Sigmoid colon (tissue), 7 donors: ENCODE measurements at places on chromosomes 5 and 9. TPM values are rescaled to one million over a fixed set of nuclear protein-coding genes. Genes with fewer than 3 reads are reported as not detected.

DNA sequence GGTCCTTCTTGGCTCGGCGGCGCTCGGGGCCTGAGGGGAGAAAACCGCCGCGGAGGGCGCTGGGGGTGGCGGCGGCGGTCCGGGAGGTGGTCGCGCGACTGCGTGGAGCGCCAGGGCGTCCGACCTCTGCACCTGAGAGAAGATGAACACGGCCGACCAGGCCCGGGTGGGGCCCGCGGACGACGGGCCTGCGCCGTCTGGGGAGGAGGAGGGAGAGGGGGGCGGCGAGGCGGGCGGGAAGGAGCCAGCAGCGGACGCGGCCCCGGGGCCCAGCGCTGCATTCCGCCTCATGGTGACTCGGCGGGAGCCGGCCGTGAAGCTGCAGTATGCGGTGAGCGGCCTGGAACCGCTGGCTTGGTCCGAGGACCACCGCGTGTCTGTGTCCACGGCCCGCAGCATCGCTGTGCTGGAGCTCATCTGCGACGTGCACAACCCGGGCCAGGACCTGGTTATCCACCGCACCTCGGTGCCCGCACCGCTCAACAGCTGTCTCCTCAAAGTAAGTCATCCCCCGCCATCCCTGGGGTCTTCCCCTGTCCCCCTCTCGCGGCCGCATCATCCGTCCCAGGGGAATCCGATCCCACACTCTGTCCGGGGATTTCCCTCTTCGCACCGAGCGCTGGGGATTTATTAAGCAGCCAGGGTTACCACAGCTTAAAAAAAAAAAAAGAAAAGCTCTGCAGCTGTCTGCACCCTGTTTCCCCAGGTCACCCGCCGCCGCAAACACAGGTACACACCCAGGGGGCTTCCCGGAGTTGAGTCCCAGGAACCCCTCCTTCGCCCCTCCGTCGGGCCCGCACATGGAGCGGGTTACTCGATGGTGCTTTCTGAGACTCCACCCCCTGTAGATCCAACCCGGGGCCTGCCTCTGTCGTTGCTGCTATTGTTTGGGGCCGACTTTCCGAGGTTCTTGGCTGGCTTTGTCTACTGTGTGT, at the start of gene GTF3C4:
Gene GTF3C4 (plus strand): TSS at position 8 of the 935 bp plus-strand sequence. CDS start 135 bp downstream, at position 143.
- peak within 1 kb of the TSS; percentile 81 for H3K4me3 ChIP-seq
- H3K4me1 ChIP-seq = peaks cover 44% of the 10 kb centered on the region
- no peaks in the 10 kb centered on the region for H3K27me3 ChIP-seq

Gene SPEF2
- 2.6 TPM for total RNA-seq

Gene FAM163B
- not detected for total RNA-seq

Gene MAST4
- 30.7 TPM for total RNA-seq

- no peaks in the 10 kb centered on the region for H3K36me3 ChIP-seq
- no peaks in the 10 kb centered on the region for H3K4me1 ChIP-seq
- no peak overlapping the region for H3K4me3 ChIP-seq
- no peak for DNase-seq
Measured at GRCh38 chr5:76475936-76476335, 72.9 kb downstream of the IQGAP2 start.

GRCh38 chr5:159187719-159188118, 21.6 kb downstream of the RNF145 start:
- H3K4me1 ChIP-seq = peaks cover 41% of the 10 kb centered on the region
- no peaks in the 10 kb centered on the region for H3K36me3 ChIP-seq
- no peak overlapping the region for H3K27ac ChIP-seq
- no peaks in the 10 kb centered on the region for H3K27me3 ChIP-seq
- no peak overlapping the region for H3K4me3 ChIP-seq
- no peak for DNase-seq

Gene FOXD4L5
- total RNA-seq = not detected

Gene CXCL14
- 16.1 TPM for total RNA-seq

GRCh38 chr5:162067655-162068411, at the start of gene GABRG2:
Gene GABRG2 (plus strand): TSS chr5:162067773. CDS start chr5:162068000, 227 bp downstream.
- H3K4me1 ChIP-seq = no peaks in the 10 kb centered on the region
- no peak for DNase-seq
- no peak within 1 kb of the TSS for H3K27ac ChIP-seq
- no peak within 1 kb of the TSS for H3K4me3 ChIP-seq
- H3K27me3 ChIP-seq = peaks cover 14% of the 10 kb centered on the region
- H3K36me3 ChIP-seq = no peaks in the 10 kb centered on the region

DNA sequence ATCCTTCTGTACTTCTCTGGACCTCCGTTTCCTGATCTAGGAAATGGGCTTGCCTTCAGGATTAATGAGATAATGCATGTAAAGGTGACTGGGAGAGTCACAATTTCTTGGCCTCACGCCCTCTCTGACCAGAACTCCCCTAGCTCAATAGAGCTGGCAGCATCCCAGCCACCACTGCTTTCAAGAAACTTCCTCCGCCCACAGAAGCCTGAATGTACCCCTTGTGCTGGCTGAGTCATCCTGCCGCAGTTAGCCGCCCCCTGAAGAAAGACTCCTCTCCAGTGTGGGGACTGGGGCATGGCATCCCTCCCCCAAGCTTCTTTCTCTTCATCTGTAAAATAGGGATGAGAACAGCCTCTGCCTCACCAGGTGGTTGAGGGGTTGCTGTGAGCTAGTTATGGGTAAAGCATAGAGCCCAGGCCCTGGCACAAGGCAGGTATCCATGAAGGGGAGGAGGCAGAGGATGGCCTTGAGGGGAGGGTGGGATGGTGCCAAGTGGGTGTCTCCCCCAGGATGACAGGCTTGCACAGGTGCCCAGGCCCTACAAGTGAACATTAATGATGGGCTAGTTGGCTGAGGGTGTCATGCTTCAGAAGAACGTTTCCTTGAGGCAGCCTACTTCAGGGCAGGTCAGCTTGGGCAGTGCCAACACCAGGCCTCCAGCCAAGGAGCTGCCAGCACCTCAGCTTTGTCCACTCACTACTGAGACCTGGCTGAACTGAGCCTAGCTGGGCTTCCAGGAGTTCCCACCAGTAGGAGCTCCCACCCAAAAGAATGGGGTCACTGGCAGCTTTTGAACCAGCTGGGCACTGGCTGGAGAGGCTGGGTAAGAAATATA, 3.4 kb downstream of the PDLIM4 start:
- H3K36me3 ChIP-seq = no peaks in the 10 kb centered on the region
- peaks cover 81% of the 10 kb centered on the region for H3K4me1 ChIP-seq
- no peak overlapping the region for H3K4me3 ChIP-seq
- H3K27me3 ChIP-seq = no peaks in the 10 kb centered on the region
- peak; percentile 92 for DNase-seq

- no peak overlapping the region for H3K4me3 ChIP-seq
- no peaks in the 10 kb centered on the region for H3K27me3 ChIP-seq
Measured at GRCh38 chr9:14307989-14308852, 5.7 kb downstream of the NFIB start.

Gene MARCOL
- not detected for total RNA-seq

Gene AGXT2
- not detected for total RNA-seq

DNA sequence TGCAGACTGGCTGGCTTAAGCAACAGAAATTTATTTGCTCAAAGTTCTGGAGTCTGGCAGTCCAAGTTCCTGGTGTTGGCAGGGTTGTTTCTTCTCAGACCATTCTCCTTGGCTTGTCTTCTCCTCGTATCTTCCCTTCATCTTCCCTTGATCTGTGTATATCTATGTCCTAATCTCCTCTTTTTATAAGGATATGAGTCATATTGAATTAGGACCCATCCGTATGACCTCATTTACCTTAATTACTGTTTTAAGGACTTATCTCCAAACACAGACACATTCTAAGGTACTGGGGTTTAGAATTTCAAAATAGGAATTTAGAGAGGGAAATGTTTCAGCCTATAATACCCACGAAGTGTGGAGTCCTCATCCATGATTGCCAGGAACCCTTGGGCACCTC, 13.1 kb upstream of the LPAR1 start:
- no peaks in the 10 kb centered on the region for H3K36me3 ChIP-seq
- DNase-seq = no peak
- no peak overlapping the region for H3K27ac ChIP-seq
- no peak overlapping the region for H3K4me3 ChIP-seq

GRCh38 chr9:100430286-100430940, 3.5 kb downstream of the MSANTD3 start:
- no peaks in the 10 kb centered on the region for H3K36me3 ChIP-seq
- DNase-seq = no peak
- no peak overlapping the region for H3K27ac ChIP-seq
- H3K27me3 ChIP-seq = no peaks in the 10 kb centered on the region
- no peak overlapping the region for H3K4me3 ChIP-seq

DNA sequence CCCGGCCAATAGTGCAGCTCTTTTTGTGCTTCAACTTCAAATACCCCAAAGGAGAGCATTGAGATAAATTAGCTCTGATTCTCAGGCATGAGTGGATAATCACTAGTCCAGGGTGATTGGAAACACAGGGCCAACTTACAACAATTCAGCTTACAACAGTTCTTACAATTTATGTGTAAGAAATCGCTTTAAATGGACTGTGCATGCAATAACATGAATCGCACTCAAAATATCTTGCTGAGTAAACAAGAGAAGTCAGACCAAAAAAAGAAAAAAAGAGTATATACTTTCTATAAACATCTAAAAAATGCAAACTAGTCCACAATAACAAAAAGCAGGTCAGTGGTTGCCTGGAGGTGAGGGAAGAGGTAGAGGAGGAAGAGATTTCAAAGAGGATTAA, 150.6 kb upstream of the EDIL3 start:
- H3K27me3 ChIP-seq = no peaks in the 10 kb centered on the region
- H3K36me3 ChIP-seq = no peaks in the 10 kb centered on the region
- H3K27ac ChIP-seq = no peak overlapping the region
- H3K4me1 ChIP-seq = no peaks in the 10 kb centered on the region
- H3K4me3 ChIP-seq = no peak overlapping the region
- no peak for DNase-seq

- peaks cover 18% of the 10 kb centered on the region for H3K4me1 ChIP-seq
- peak; percentile 76 for DNase-seq
- peak overlapping the region; percentile 87 for H3K27ac ChIP-seq
Measured at GRCh38 chr9:132769906-132770769, 99.9 kb downstream of the GTF3C4 start.

DNA sequence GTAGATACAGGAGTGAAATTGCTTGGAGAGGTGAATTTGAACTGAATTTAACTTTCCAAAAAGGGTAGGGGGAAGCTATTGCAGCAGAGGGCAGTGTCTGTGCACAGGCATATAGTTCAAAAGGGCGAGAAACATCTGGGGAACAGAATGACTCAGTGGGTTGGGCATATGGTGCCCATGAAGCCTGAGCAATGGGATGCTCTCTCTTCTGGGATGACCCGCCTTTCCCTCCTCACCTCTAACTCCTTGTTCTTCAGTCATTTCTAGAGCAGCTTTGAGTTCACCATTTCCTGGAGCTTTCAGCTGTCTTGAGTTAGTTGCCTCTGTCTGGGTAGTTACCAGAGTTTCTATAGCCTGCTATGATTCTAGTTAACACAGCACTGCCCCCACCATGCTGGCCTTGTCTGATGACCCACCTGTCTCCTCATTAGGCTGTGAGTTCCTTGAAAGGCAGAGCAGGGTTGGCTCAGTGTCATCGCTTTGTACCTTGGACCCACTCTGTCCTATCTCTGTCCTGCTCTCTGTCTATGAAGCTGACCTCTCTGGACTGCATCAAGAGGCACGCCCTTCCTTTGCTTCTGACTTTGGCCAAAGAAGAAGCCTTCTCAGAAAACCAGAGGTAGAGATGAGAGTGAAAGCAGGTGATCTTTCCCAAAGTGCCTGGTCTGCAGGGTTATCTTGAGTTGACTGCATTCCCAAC, 299.6 kb upstream of the KLF4 start:
- H3K4me3 ChIP-seq = no peak overlapping the region
- DNase-seq = no peak
- H3K27me3 ChIP-seq = no peaks in the 10 kb centered on the region
- no peak overlapping the region for H3K27ac ChIP-seq
- H3K36me3 ChIP-seq = no peaks in the 10 kb centered on the region

DNA sequence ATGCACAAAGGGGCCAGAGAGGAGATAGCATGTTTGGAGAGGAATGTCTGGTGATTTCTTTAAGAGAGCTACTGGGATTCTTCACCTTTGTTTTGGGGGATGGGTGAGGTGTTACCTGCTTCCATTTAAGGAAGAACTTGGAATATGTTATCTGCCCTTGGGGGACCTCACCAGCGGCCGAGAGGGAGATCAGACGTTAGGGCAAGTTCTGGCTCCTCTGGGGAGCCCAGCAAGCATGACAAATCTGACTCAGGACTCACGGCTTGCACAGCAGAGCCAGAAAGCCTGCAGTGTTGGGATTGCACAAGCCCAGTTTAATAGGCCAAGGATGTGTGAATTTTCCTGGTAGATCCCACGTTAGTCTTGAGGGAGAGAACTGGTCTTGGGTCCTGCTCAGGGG, 40.3 kb downstream of the SLC28A3 start:
- H3K4me3 ChIP-seq = no peak overlapping the region
- no peaks in the 10 kb centered on the region for H3K36me3 ChIP-seq
- H3K4me1 ChIP-seq = peaks cover 4% of the 10 kb centered on the region
- no peaks in the 10 kb centered on the region for H3K27me3 ChIP-seq

GRCh38 chr9:93644397-93645088, 68.2 kb downstream of the PHF2 start:
- peak; percentile 55 for DNase-seq
- H3K4me3 ChIP-seq = no peak overlapping the region
- H3K36me3 ChIP-seq = peaks cover 25% of the 10 kb centered on the region

DNA sequence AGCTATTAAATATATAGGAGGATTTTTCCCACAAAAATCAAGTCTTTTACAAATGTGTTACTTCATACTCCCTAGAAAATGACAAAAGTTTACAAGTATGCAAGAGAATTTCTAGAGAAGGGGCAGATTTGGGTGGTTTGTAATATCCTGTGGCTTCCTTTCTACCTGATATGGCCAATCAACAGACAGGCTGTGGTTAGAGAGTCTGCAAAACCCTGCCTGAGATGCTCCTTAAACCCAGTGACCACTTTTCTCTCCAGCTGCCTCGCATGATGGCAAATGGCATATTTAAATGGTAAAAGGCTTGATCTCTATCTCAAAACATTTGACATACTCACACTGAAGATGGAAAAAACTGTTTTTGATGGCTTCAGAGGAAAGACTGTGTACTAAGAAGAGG, 550.1 kb upstream of the ZNF462 start:
- DNase-seq = no peak
- no peak overlapping the region for H3K27ac ChIP-seq

Gene RLN1
- total RNA-seq = not detected

DNA sequence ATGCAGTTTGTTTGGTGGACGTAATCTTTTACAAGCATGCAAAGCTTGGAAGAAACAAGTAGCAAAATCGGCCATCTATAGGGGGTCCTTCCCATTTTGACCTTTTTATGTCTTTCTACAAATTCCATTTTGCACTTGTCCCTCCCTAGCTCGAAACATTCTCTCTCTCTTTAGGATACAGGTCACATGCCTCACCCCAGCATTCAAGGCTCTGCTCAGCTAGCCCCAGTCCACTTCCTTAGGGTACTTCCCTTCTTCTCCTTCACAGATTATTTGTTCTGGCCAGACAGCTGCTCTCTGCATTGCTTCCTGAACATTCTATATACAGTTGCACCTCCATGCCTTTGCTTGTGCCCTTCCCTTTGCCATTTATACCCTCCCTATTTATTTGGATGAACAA, 31.7 kb upstream of the TRIM14 start:
- no peak overlapping the region for H3K27ac ChIP-seq
- no peaks in the 10 kb centered on the region for H3K27me3 ChIP-seq
- H3K4me3 ChIP-seq = no peak overlapping the region
- no peak for DNase-seq
